ENCODE measurements at places on chromosomes 7 and 10. TPM values are rescaled to one million over a fixed set of nuclear protein-coding genes. Genes with fewer than 3 reads are reported as not detected.

Gene KAZALD1
- total RNA-seq = 11.8 TPM

Gene INMT
- 0.11 TPM for total RNA-seq

Gene NUTM2E
- not detected for total RNA-seq

Gene SHOC2
- 17.5 TPM for total RNA-seq

Gene SEC31B
- total RNA-seq = 4.7 TPM

Gene PILRA
- total RNA-seq = 0.45 TPM

Gene NKX1-2
- total RNA-seq = 0.11 TPM

Gene PVRIG
- not detected for total RNA-seq

Gene NYAP1
- total RNA-seq = 0.08 TPM

Gene EPO
- not detected for total RNA-seq

Gene AP5Z1
- total RNA-seq = 29.1 TPM

Gene SRRM3
- 4.2 TPM for total RNA-seq

Gene ADRB1
- total RNA-seq = 1.1 TPM

Gene MYO3A
- total RNA-seq = not detected

Gene CNNM1
- not detected for total RNA-seq

Gene LIPM
- not detected for total RNA-seq

Gene LLCFC1
- not detected for total RNA-seq

Gene PHYHIPL
- not detected for total RNA-seq

Gene TSPAN12
- 3.7 TPM for total RNA-seq

Gene RPEL1
- total RNA-seq = not detected

Gene AZGP1
- 24.6 TPM for total RNA-seq

Gene LHPP
- total RNA-seq = 11.1 TPM

Gene PPP1R3C
- total RNA-seq = not detected

Gene SRGN
- total RNA-seq = 3.8 TPM

Gene ANK3
- 19.6 TPM for total RNA-seq

Gene SH2D4B
- 0.30 TPM for total RNA-seq

Gene LYZL2
- not detected for total RNA-seq

Gene STMP1
- 7.0 TPM for total RNA-seq

Gene TET1
- total RNA-seq = 1.3 TPM

Gene SHH
- not detected for total RNA-seq

All from A375 (cell line).